ENCODE measurements at places on chromosomes 7 and 10. TPM values are rescaled to one million over a fixed set of nuclear protein-coding genes. Genes with fewer than 3 reads are reported as not detected.

Gene AKR1C2
- total RNA-seq: 1.7 TPM

GRCh38 chr10:17219024-17219423, 9.0 kb upstream of the VIM start:
- peaks cover 28% of the 10 kb centered on the region for H3K4me1 ChIP-seq
- H3K27ac ChIP-seq: no peak overlapping the region
- H3K36me3 ChIP-seq: no peaks in the 10 kb centered on the region
- DNase-seq: no peak

DNA sequence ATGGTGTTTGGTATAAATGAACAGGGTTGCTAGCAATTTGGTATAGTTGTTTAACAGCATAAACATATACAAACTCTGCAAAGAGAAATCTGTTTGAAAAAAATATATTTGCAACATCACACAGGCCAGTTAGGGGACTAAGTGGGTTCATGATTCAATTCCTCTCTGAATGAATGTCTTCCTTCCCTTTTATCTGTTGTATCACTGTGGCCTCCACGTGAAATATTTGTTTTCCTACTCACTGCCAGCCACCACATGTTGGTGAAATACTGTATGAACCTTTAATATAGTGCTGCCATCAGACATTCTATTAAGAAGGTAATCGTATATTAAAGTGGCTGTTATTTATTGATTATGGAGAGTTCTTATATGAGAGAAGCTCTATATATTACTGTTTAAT, 157.0 kb downstream of the ARID5B start:
- H3K4me1 ChIP-seq: peaks cover 8% of the 10 kb centered on the region
- no peaks in the 10 kb centered on the region for H3K36me3 ChIP-seq
- H3K4me3 ChIP-seq: no peak overlapping the region
- DNase-seq: no peak
- no peak overlapping the region for H3K27ac ChIP-seq

Gene TUBAL3
- not detected for total RNA-seq

GRCh38 chr7:8699875-8700624, 266.6 kb downstream of the NXPH1 start:
- no peak overlapping the region for H3K4me3 ChIP-seq
- H3K4me1 ChIP-seq: no peaks in the 10 kb centered on the region
- no peaks in the 10 kb centered on the region for H3K36me3 ChIP-seq
- H3K27ac ChIP-seq: no peak overlapping the region

GRCh38 chr10:92131275-92131820, 159.5 kb downstream of the CPEB3 start:
- no peaks in the 10 kb centered on the region for H3K36me3 ChIP-seq
- no peak overlapping the region for H3K4me3 ChIP-seq
- H3K27ac ChIP-seq: no peak overlapping the region
- H3K4me1 ChIP-seq: no peaks in the 10 kb centered on the region
- no peak for DNase-seq
- H3K27me3 ChIP-seq: no peaks in the 10 kb centered on the region

DNA sequence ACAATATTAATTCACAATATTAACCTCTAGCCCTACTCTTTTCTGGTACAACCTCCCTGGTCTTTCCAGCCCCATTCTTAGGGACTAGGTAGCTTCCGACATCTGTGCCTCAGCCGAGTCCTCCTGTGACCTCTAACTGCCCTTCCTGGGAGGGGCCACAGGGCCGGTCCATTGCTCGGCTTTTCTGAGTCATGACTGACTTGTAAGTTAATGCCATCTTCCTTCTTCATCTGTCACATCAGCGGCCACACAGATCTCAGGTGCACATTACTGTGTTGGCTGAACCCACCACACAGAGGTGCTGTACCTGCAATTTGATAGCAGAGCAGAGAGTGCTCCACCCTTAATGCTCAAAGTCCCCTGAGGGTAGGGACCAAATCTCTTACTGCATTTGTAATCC, 4.1 kb upstream of the CPA4 start:
- H3K4me3 ChIP-seq: no peak overlapping the region
- no peak for DNase-seq

- no peak overlapping the region for H3K4me3 ChIP-seq
- H3K36me3 ChIP-seq: no peaks in the 10 kb centered on the region
- no peaks in the 10 kb centered on the region for H3K4me1 ChIP-seq
Observed at GRCh38 chr7:24328050-24328449, 44.1 kb downstream of the NPY start.
